ENCODE measurements at places on chromosomes 13 and 19. TPM values are rescaled to one million over a fixed set of nuclear protein-coding genes. Genes with fewer than 3 reads are reported as not detected.

The MED16 gene
- 27.3 TPM for total RNA-seq

The LIM2 gene
- total RNA-seq = not detected

The SIGLEC8 gene
- not detected for total RNA-seq

The VSTM1 gene
- not detected for total RNA-seq

The MTUS2 gene
- total RNA-seq = under 0.01 TPM

The ERICH6B gene
- not detected for total RNA-seq

The BSG gene
- total RNA-seq = 281 TPM

All from endothelial cell of coronary artery (primary cell).